Activated CD8-positive, alpha-beta memory T cell treated with anti-CD3 and anti-CD28 coated beads, Interleukin-2, amount 10 ng/mL, durations not matched to agents 7 days and 5 days (primary cell): ENCODE measurements at places on chromosomes 13 and 19.
A peak's percentile ranks its signal among the peaks of the same experiment; 100 is the strongest.

- no peak for DNase-seq
Measured at GRCh38 chr19:31055454-31055853, 293.8 kb downstream of the TSHZ3 start.

DNA sequence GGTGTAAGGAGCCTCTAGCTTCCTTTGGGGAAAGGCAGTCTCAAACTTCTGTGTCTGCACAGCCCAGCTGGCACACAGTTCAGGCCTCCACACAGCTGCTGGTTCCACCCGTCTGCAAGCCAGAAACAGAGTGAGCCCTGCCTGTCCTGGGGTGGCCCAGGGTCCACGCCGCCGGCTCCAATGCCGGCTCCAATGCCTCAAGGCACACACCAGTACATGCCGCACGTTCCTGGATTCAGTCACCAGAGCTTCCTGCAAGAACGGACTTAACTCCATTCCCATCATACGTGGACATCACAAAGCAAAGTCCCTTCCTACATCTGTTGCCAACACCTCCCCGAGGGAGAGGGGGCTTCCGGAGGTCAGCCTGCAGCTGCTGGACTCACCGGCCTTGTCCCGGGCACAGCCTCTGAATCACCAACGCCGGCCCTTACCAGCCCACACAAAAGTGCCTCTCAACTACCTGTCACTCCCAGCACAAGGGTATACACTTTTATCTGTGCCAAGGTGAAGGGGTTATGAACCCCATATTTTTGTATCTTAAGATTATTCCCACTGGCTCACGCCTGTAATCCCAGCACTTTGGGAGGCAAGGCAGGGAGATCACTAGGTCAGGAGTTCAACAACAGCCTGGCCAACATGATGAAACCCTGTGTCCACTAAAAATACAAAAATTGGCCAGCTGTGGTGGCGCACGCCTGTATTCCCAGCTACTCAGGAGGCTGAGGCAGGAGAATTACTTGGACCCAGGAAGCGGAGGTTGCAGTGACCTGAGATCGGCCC lies 8.5 kb downstream of the SH3GL1 start:
- DNase-seq: no peak

- peak; percentile 46 for DNase-seq
Measured at GRCh38 chr13:101624981-101625380, 172.5 kb downstream of the ITGBL1 start.

- peak; percentile 60 for DNase-seq
Measured at GRCh38 chr13:48078251-48078656, 16.6 kb downstream of the MED4 start.

DNA sequence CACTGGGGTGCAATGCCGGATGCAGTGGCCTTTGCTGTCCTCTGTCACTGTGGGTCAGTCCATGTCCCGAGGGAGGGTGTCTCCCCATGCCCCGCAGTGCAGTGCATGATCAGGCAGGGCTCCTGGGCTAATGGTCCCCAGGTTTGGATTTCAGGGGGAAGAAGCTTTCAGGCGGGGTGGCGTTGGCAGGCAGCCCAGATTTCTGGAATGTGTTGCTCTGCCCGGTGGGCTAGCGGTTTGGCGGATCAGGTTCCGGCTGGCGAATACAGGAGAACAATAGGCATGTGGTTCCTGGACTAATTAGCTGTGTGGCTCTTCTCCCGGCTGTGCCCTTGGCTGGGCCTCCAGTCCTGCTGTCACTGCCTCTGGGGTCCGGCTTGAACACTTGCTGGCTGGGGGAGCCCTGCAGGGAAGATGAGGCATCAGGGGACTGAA lies 141.3 kb downstream of the FGF9 start:
- DNase-seq: no peak

DNA sequence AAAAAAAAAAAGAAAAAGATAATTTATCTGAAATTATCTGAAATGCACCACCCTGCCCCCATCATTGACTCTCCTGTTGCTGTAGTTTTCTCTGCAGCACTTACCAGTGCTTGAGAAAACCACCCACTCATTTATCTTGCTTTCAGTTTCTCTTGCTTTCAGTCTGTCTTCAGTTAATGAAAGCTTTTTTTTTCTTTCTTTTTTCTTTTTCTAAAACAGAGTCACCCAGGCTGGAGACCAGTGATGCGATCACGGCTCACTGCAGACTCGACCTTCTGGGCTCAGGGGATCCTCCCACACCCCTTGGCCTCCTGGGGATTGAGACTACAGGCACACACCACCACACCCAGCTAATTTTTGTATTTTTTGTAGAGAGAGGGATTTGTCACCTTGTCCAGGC lies 4.3 kb upstream of the ACP5 start:
- DNase-seq: peak; percentile 75

DNA sequence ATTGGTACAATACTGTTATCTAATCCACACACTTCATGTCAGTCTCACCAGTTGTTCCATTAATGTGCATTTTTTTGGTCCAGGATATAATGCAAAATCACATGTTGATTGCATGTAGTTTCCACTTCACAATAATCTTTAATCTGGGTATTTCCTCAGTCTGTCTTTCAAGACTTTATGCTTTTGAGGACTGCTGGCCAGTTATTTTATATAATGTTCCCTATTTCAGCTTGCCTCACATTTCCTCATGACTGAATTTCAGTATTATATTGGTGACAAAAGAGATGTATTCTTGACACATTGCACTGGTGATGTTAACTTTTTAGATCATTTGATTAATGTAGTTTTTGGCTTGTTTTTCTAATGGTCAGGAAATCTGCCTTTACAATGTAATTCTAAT lies 368.3 kb downstream of the IRS2 start:
- no peak for DNase-seq

DNA sequence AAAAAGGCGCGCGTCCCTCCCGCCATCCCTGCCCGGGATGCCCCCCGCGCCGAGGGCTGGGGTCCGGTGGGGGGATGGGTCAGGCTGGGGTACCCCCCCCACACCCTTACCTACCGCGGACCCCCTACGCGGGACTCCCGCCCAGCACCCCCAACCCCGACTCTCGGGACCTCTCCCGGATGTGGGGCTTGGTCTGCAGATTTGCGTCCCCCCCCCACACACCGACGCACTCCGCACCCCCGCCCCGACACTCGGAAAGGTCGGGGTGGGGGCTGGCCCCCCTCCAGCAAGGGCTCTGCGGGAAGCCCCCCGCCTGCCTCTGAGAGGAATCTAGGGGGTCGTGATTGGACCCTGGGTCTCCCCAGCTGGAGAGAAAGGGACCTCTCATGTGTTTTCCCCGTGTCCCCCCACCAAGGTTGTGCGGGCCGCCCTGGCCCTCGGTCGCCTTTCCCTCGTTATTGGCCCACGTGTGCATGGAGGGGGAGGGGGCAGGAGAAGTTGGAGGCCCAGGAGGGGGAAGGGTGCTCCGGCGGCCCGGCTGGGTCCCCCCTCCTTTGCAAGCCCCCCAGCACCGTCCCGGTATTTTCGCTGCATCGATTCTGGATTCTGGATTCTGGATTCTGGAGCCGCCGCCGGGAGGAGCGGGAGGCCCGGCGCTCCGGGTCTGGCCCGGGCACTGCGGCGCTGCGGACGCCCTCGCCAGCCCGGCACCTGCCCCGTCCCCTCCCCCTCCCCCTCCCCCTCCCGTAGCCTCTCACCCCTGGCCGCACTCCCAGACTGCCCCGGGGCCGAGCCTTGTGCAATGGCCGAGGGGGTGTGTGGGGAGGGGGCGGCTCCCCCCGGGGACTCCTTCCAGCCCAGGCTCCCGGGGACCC lies 607 bp downstream of the NFIC start:
- DNase-seq: no peak

DNA sequence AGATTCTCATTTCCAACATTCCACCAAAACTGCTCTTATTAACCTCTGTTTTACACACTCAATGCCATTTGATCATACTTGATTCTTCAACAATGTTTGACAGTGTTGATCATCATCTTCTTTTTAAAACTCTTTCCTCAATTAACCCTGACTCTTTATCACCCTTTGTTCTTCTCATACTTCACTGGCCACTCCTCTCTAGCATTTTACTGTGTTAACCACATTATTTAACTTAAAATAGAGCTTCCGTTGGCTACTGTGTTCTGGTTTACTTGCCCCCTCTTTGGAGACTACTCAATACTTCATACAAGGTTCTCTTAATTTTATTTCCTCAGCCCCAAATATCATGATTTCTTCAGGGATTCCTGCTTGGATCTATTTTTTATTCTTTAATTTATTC lies 121.1 kb upstream of the SPRY2 start:
- no peak for DNase-seq

DNA sequence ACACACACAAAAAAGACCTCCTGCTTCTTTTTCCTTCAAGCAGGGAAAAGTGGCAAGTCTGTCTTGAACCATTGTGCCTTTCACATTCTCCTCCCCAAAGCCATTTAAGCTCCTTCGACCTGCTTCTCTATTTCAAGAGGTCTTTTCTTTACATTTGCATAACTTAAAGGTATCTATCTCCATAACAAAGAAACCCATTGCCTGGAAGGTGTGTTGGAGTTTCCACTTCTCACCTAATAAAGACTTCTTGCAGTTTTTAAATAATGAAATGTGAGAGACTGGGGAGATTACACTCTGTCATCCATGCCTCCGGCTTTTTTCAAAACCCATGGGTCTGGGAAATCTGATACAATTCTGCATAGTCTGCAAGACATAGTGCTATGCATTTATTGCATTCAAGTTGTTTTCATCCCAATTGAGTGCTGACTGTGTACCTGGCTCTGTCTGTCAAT lies 41.8 kb upstream of the NBEA start:
- no peak for DNase-seq
